ENCODE measurements at places on chromosomes 2 and 18. TPM values are rescaled to one million over a fixed set of nuclear protein-coding genes. Genes with fewer than 3 reads are reported as not detected.
A peak's percentile ranks its signal among the peaks of the same experiment; 100 is the strongest.

DNA sequence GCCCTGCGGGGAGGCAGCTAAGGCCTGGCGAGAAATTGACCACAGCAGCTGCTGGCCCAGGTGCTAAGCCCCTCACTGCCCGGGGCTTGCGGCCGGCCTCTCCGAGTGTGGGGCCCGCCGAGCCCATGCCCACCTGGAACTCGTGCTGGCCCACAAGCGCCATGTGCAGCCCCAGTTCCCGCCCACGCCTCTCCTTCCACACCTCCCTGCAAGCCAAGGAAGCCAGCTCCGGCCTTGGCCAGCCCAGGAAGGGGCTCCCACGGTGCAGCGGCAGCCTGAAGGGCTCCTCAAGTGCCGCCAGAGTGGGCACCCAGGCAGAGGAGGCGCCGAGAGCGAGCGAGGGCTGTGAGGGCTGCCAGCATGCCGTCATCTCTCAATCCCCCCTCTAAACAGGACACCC is 304.6 kb upstream of the FAM98A start:
- no peak for DNase-seq

- peak; percentile 27 for DNase-seq
Observed at GRCh38 chr2:29281086-29281915, 166.1 kb downstream of the CLIP4 start.

DNA sequence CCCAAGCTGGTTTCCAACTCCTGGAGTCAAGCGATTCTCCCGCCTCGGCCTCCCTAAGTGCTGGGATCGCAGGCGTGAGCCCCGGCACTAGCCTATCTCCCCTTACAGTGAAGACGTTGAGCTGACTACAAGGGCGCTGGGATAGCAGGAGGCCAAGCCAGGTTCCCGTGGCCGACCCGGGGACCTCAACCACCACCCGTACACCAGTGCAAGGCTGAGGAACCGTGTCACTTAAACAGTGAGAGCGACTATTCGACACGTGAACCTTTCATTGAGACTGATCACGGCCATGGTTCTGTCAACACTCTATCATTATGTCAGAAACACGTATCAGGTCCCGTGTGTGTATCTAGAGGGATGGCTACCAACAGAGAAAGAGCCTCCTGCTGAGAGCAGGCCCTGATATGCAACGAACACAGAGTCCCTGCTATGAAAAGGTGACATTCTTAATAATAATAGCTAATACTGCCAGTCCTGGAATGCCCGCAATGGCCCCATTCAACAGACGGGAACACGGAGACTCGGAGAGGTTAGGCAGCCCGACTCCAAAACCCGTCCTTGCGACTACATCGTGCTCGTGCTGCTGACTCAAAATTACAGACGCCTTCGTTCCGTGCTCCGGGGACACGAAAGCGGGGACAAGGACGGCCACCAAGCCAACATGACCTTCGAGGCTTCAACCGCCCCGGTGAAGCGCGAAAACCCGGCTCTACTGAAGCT is 833 bp downstream of the AFG3L2 start:
- DNase-seq, result peak; percentile 40

GRCh38 chr2:224687156-224687555 is 29.0 kb downstream of the CCDC195 start:
- DNase-seq, result no peak

- DNase-seq, result no peak
Observed at GRCh38 chr18:69981948-69982347, 34.3 kb upstream of the CD226 start.

- peak; percentile 57 for DNase-seq
Observed at GRCh38 chr2:111905990-111906735, 7.8 kb downstream of the MERTK start.

DNA sequence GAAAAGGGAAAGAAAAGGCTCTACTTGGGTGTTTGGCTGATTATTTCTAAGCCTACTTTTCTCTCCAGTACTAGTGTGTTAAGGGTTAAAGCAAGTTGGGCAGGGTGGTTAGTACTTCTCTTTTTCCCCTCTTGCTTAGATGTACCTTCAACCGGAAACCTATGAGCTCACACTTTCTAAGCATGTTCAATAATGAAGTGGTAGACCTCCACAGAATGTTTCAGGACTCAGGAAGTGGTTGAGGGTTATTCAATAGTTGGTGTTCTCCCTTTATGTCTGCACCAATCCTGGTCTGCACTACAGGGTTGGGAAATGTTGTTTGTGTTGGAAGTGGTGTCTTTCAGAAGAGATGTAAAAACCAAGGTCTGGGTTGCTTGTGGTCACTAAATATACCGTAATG is 137.1 kb downstream of the ZEB2 start:
- no peak for DNase-seq

Gene TMEM178A
- total RNA-seq, result 0.43 TPM

GRCh38 chr2:66601624-66602023 is 166.7 kb downstream of the MEIS1 start:
- DNase-seq, result peak; percentile 94

GRCh38 chr2:84442888-84443287 is 16.2 kb downstream of the SUCLG1 start:
- DNase-seq, result no peak

Gene B3GNT7
- 0.64 TPM for total RNA-seq

DNA sequence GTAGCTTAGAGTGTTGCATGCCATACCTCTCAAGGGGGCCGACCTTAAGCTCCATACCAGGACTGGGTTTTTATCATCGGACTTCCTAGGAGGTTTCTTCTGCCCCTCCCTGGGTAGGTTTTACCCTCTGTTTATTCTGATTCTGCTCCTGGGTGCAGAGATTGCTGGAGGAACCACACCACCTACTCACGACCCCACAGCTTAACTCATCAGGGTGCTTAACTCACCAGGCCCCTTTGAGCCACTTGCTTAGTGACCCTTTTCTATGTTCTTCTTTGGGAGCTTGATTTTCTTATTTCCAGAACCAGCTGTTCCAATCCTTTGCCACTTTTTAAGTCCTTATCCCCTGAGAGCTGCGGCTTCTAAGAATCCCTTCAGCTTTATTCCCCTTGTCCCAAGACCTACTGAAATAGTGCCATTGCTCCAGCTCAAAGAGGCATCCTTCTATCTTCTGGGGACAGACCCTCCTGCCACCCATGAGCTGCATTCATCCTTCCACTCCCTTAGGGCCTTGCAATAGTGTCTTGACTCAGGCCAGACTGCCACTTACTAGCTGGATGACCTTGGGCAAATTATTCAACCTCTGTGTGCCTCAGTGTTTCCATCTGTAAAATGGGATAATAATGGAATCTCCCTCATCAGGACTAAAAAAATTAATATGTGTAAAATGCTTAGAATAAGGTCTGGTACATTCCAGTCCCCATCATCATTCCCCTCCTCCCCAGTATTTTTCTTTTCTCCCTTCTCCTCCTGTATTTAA is 5.8 kb downstream of the OXER1 start:
- DNase-seq, result no peak

DNA sequence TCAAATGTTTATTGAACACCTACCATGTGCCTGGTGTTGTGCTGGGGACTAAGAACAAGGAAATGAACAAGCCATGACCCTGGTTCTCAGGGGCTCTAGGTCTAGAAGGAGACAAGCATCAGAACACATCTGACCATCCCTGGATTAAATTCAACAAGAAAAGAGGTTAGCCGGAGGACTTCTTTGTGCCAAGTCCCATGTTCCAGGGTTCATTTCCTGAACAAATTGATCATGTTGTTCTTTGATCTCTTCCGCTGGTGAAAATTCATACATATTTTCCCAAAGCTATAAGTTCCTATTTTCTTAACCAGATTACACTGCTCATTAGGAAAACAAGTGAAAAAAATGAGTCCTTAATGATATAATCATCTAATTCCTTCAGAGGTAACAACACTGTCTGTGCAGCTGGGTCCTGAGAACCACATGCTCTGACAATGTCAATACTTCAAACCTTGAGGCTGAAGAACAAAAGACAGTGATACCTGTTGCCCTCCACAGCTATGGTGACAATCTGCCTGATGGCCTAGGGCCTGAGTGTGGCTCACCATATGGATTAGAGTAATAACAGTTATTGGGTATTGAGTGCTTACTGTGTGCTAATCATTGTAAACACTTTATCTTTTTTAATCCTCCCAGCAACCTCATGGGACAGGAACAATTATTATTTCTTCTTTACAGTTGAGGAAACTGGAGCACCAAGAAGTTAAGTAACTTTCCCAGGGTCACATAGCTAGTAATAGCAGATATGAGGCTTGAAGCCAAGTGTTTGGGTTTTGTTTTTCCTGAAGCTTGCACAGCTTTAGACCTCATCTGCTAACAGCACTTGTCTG is 24.6 kb upstream of the INO80C start:
- peak; percentile 55 for DNase-seq

DNA sequence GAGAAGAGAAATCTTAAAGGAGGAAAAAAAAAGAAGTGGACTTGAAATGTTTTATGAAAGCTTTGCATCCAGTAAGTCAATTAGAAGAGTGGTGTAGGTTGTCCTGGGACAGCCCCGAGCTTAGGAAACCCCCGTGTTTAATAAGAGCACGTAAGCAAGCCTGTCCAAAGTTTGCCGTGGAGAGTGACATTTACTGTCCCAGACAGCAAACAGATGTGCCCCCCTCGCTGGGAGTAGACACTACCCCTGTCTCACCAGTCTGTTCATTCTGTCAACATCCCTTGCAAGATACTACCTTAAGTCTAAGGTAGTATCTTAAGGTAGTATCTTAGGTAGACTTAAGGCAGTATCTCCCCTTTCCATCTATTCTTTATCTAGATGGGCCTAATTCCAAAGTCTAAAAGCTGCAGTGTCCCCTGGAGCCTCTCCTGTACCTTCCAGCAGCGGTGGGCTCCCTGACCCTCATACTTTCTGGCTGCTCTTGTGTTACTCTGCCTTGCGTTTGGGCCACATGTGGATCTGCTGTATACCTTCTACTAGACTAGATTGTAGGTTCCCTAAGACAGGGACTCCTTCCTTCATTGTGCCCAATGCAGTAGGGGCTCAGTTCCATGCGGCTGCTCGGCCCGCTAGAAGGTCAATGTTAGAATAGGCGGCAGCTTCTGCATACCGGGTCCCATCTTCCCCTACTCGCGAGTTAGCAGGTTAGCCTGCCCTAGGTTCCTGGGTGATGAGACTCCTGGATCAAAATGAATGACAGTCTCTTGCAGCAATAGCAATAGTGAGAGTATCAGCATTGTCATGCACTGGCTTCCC is 244.1 kb downstream of the GBX2 start:
- no peak for DNase-seq

DNA sequence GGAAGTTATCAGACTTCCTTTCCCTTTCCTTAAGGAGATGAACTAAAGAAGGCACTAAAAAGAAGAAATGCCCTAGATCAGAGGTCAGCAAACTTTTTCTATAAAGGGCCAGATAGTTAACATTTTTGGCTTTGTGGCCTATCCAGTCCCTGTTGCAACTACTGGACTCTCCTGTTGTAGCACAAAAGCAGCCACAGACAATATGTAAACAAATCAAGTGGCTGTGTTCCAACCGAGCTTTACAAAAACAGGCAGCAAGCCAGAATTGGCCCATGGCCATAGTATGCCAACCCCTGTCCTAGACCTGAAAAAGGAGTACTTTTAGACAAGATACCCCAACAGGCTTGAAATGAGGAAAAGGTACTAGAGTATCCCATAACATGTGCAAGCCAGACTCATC is 10.9 kb downstream of the NHEJ1 start:
- peak; percentile 69 for DNase-seq

DNA sequence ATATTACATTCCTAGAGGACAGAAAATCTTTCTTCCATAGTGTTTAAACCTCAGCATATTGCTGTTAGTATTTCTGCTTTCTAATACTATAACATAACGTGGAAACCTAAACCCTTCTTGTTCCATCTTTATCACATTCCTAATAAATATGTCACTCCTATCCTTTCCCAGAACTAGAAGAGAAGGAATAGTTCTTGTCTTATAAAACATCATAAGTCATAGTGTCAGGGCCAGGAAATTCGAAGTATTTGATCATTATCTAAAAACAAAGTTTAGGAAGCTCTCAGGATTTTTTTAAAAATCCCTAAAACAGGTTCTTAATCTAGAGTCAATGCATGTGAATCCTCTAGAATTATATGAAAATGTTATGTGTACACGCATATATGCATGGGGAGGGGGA is 2.0 kb downstream of the NHEJ1 start:
- DNase-seq, result no peak

GRCh38 chr18:43574974-43575373 is 297.7 kb upstream of the SYT4 start:
- DNase-seq, result no peak

Gene TXNDC9
- total RNA-seq, result 115 TPM

Gene ATP6V1B1
- not detected for total RNA-seq

Gene NPHP1
- 4.8 TPM for total RNA-seq

GRCh38 chr2:156004459-156004858 is 328.1 kb downstream of the NR4A2 start:
- no peak for DNase-seq

GRCh38 chr2:24247164-24247563 is 72.3 kb downstream of the FAM228A start:
- DNase-seq, result no peak

DNA sequence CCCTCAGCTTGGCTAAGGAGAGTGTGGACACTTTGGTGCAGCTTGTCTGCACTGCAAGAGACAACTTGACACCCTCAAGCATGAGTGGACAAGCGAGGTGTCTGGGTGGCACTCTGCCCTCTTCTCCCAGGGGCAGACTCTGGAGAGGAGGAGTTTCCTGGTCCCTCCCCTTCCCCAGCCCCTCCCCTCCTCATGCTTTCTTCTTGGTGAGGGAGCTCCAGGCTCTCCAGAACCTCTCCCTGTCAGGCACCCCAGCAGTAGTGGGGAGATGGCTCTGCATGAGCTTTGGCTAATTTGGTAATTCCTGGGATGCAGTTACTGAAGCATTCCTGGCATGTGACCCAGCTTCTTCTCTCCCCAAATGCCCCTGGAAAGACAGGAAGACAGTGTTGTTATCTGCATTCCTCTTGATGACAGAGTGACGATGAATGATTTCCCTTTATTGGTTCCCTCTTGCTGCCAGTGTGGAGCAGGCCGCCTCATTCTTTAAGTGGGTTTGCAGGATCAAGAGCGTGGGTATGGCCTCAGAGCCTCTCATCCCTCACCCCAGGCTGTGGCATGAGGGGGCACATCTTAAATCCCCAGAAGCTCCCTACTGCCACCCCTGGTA is 89.2 kb downstream of the STPG4 start:
- DNase-seq, result peak; percentile 74

DNA sequence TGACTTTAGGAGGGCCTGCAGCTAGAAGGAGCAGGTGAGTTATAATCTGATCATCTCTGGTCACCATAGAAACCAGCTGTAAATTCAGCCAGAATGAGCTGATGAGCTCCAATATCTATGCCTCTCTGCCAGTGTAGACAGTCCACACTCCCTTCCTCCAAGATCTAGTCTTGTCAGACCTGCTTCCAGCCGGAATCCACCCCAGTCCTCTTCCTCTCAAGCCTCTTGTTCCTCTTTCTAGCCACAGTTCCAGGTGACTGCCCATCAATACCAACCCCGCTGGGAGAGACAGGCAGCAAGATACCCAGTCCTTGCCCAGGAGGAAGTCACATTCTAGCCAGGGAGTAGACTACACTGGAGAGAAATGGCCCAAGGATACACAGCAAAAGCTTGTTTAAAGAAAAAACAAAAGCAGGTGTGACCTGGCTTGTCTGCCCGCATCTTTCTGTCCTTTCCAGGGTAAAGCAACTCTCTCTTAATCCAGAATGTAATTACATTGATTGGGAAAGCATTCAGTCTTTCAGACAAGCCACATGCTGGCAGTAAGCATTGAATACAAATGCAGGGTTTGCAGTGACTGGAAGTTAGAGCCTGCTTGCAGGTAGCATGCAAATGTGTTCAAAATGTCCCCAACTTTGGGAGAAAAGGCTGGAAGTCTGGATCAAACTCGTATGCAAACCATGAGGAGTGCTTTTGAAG is 9.0 kb upstream of the SLC35F6 start:
- DNase-seq, result no peak

Measured in fibroblast of villous mesenchyme (primary cell).